ENCODE measurements at places on chromosomes 6 and 20. TPM values are rescaled to one million over a fixed set of nuclear protein-coding genes. Genes with fewer than 3 reads are reported as not detected.

Gene SOX18
- polyA plus RNA-seq, result not detected

Gene SAMD3
- polyA plus RNA-seq, result not detected

Gene OLIG3
- polyA plus RNA-seq, result not detected

Gene ABHD16B
- not detected for polyA plus RNA-seq

Gene PTPN1
- polyA plus RNA-seq, result 1.3 TPM

Gene DEF6
- polyA plus RNA-seq, result 0.66 TPM

Gene FAM209B
- 0.99 TPM for polyA plus RNA-seq

Gene RIPOR3
- not detected for polyA plus RNA-seq

Gene LY6G6C
- polyA plus RNA-seq, result not detected

Gene SLC17A3
- not detected for polyA plus RNA-seq
